Activated T-cell treated with anti-CD3 and anti-CD28 coated beads, Interleukin-2, amount 50 U/mL, for 4 hours (primary cell): ENCODE measurements at places on chromosomes 1 and 21. TPM values are rescaled to one million over a fixed set of nuclear protein-coding genes. Genes with fewer than 3 reads are reported as not detected.

DNA sequence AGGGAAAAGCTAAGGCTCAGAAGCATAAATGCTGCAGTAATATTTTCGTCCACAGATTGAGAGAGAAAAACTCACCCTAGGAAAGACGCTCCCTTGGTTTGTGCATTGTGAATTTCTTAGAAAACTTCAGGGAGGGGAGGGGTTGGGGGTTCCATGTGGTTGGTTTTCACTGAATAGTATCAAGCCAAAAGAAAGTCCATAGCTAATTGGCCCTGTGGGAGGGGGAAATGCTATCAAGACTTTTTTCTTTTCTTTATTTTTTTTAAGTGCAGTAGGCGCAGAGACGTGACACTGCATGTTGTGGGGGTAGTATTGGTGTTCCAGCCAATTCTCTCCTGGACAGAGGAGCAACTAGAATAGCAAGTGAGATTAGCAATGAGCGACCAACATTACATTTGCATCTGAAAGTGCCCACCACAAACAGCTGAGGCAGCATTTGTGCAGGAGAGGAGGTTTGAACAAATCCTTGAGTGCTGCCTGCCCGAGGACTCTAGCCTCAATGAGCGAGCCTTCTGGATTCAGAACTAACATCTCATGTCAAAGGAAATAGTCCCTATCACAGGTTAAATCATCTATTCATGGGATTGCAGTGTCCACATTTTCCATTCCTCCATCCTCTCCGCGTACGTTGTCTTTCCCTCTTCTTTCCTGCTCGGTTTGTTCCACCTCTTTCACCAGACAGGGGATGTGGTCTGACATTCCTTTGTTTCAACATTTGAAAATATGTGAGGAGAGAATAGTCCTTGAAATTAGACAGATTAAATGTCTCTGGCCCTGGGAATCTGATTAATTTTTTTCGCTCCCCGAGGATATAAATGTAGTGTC, 118.0 kb upstream of the MARK1 start:
- no peak for DNase-seq

The CSF1 gene
- total RNA-seq, result 77.8 TPM

DNA sequence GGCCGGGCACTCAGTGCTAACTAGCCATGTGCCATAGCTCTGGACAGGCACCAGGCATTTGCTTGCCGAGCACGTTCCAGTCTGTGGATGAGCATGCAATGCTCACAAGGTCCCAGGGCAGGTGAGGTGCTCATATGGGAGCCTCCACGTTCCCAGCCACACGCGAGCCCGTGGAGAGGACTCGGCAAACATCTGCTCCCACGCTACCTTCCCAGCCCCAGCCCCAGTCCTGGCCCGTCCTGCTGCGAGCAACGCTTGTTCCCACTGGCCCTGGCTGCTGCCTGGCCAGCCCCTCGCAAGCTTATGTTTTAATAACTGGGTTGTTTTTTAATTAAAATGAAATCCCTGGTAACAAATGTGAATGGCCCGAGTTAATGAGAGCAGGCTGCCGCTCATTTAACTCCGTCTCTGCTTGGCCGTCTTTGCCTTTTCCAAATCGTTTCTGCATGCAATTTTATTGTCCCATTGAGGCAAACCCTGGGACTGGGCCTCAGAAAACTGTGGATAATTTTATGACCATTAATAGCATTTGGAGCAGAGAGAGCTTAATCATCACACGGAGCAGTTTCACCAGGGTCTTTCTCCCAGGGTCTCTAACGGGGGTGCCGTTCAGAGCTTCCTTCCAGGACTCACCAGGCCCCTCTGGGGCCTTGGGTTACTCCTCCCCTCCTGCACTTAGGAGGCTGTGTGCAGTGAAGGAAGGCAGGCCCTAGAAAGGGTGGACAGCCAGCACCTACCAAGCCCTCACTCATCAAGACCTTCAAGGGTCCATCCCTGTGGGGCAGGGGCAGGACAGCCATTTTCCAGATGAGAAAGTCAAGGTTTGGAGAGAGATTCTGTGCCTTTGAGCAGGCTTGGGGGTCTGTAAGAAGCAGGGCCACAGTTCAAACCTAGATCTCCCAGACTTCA, 136.8 kb downstream of the GLIS1 start:
- DNase-seq, result no peak

DNA sequence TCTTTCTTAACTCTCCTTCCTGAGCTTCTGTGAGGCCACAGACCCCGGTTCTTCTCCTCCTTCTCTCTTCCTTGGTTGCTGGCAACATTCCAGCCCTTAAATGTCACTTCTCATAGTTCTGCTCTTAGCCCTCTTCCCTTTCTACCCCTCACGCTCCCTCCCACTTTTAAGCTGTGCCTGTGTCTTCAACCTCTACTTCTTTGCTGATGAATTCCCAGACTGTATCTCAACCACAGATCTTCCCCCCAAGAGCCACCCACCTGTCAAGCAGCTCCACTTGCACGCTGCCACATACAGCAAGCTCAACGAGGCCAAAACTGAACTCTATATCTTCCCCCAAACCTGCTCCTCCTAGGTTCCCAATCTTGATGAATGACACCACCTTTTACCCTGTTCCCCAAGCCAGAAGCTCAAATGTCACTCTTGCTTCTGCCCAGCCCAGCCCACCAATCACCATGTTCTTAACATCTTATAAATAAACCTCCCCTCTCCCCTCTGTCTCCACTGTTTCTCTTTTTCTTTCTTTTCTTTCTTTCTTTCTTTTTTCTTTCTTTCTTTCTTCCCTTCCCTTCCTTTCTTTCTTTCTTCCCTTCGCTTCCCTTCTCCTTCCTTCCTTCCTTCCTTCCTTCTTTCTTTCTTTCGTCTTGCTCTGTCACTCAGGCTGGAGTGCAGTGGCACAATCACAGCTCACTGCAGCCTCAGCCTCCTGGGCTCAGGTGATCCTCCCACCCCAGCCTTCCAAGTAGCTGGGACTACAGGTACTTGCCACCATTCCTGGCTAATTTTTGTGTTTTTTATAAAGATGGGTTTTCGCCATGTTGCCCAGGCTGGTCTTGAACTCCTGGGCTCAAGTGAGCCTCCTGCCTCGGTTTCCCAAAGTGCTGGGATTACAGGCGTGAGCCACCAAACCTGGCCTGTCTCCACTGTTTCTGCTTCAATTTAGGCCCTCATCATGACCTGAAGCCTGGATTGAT, 19.8 kb upstream of the PTP4A2 start:
- peak; percentile 18 for DNase-seq

DNA sequence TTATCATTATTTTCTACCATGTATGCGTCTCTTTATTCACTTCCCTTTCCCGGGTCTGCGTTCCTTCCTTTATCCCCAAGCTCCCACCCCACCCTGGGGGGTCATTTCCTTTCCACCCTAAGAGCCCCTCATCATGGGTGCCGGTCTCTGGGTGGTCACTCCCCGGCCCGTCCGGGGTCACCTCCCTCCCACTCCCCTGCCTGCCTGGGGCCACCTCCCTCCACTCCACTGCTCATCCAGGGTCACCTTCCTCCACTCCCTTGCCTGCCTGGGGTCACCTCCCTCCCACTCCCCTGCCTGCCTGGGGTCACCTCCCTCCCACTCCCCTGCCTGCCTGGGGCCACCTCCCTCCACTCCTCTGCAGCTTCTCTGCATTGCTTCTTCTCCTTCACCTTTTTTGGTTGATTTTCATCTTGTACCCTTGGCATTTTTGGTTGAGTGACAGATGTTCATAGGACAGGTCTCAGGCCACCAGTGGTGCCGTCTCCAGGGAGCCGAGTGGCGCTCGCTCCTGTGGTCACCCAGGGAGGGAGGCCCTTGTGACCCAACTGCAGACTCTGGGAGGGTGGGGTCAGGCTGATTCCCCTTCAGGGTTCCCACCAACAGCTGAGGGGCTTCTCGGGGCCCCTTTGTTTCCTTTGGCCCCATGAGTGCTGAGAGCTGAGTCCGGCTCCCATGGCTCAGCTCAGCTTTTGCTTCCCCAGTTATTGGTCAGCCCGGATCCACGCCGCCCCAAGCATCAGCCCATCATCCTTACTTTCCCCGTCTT, 48.6 kb upstream of the PCBP3 start:
- no peak for DNase-seq

DNA sequence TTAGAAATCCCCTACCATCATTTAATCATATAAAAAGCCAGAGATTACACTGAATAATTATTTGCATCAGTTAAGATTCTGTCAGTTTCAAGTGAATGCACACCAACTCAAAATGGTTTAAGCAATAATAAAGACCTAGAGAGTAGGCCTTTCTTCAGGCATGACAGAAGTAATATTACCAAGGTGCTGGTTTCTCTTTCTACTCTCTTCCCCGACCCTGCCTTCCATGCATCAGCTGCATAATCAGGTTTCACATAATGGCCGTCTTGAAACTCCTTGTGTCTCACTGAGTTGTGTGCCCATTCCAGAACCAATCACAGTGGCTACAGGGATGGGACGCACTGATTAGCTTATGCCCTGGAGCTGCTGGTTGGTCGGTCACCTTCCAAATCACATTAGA, 103.5 kb upstream of the SERTAD4 start:
- no peak for DNase-seq

DNA sequence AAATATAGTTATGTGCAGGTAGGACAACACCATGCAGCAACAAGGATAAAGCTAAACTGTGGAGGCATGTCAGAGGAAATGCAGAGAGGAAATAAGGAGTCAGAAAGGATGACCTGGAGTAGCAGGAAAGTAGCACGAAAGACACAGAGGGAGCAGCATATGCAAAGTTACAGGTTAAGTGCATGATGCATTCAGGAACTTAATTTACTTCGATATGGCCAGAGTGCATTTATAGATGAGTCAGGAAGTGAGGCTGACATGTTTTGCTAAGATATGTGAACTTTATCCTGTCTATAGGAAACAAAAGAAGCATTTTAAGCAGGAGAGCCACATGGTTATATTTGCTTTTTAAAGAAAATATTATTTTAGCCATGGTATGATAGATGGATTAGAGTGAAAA, 15.4 kb upstream of the MUTYH start:
- no peak for DNase-seq

DNA sequence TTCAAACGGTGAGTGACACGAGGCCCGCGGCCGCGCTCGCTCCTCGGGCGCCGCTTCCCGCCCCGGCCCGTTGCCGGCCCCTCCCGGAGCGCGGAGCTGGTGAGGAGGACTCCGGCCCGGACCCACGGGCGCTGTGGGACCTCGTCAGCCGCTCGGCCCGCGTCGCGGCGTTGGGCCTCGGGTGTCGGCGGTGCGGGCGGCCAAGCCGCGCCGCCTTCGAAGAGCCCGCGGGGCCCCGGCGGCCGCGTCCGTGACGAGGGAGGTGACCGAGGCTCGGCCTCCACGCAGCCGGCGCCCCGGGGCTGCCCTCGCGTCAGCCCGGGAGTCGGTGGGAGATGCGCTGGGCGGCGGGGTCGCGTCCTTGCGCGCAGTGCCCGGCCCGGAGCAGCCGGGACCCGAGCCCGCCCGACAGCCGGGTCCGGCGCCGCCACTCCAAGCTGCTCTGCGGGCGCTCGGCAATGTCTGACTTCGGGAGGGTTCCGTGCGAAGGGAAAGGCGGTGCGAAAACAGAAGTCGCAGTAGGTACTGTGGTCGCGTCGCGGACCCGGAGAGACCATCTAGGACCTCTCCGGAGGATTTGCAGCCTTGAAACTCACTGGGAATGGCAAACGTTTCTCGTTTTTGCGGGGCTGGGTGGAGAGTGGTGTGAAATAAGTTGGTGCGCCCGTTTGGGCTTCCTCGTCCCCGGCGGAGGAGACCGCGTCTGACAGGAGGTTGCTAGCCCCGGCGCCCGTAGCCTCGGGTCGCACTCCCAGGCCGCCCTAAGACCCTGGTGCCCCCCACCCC, 829 bp downstream of the SPEN start:
- DNase-seq, result peak; percentile 21

The PLPP3 gene
- 0.24 TPM for total RNA-seq

DNA sequence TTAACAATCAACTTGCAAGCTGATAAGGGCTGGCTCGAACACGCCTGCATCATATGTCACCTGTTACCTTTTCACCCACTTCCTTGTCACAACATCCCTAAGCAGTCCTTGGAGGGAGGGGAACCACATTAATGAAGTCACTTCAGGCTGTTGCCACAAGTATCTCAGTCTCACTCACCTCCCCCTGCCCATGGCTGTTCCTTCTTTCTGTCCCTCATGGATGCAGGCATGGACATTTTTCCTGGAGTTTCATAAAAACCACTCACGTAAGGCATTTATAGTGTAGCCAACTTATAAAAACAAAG, 76.8 kb upstream of the ANGPTL1 start:
- no peak for DNase-seq

The ERG gene
- total RNA-seq, result not detected

GRCh38 chr1:230359992-230360668, 66.0 kb downstream of the PGBD5 start:
- DNase-seq, result no peak

The MAP3K21 gene
- total RNA-seq, result 1.1 TPM

- no peak for DNase-seq
Measured at GRCh38 chr1:10630661-10631120, 155.9 kb downstream of the PEX14 start.

GRCh38 chr1:231357831-231358354, 19.8 kb downstream of the SPRTN start:
- DNase-seq, result peak; percentile 13

The CNR2 gene
- total RNA-seq, result 0.10 TPM

DNA sequence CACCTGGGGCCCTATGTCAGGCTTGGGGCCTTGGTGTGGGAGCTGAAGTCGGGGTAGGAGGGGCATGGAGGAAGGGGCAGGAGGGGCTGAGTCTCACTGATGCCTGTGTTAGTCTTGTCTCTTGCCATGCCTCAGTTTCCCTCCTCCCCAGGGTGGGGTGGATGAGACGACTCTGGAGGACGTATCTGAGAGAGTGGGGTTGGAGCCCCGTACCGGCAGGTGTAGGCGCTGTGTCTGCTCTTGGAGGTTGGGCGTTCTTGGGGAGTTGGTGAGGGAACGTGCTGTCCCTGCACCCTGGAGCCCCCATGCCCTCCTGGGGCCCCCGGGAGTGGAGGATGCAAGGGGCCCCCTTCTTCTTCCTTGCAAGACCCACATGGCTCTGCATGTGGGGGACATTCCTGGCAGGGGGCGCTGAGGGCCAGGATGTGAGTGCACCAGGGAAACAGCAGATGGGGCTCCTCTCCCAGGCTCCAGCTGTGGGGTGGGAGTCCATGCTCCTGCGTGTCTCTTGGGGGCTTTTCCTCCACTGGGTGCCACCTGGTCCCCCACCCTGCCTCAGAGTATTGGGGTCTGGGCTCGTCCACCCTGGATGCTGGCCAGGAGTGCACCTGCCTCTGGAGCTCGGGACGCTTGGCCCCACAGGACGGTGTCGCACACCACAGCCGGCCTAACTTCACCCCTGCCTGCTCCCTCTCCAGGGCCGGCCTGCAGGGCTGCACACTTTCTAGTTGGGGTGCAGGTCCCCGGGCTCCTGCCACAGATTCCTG, 1.4 kb upstream of the TNFRSF14 start:
- DNase-seq, result peak; percentile 55

DNA sequence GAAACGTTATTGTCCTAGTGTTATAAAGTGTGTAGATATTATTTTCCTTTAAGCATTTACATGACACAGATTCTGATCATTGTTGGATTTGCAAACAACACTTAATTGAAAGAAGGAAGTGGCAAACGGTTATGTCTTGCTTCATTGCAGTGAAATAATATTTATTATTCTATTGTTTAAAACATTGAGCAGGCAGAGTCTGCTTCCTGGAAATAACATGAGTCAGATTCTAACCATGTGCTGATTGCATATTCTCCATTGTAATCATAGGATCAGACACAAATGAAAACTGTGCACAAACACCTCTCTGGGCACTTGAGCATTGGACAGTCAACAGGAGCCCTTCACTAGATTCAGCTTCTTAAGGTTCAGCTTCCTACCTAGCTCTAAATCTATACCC, 46.8 kb upstream of the USP25 start:
- no peak for DNase-seq
